ENCODE measurements at places on chromosomes 5 and 9.

- DNase-seq, result no peak
Observed at GRCh38 chr9:110579862-110580219, 300 bp upstream of the SVEP1 start.

DNA sequence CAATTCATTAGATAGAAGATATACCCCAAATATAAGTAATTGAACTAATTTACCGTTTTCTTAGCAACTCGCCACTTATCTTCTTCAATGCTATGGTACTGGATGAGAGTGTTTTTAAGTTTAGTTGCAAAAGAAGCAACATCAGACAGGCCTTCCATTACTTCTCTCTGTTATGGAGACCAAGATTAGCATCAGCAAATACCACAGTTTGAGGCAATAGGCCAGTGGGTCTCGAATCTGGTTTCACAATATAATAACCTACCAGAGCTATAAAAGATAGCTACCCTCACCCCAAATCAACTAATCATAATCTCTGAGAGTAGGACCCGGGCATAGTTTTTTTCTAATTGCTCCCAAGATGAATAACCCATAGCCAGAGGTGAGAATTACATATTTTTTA, 5.1 kb downstream of the STARD4 start:
- DNase-seq, result no peak

DNA sequence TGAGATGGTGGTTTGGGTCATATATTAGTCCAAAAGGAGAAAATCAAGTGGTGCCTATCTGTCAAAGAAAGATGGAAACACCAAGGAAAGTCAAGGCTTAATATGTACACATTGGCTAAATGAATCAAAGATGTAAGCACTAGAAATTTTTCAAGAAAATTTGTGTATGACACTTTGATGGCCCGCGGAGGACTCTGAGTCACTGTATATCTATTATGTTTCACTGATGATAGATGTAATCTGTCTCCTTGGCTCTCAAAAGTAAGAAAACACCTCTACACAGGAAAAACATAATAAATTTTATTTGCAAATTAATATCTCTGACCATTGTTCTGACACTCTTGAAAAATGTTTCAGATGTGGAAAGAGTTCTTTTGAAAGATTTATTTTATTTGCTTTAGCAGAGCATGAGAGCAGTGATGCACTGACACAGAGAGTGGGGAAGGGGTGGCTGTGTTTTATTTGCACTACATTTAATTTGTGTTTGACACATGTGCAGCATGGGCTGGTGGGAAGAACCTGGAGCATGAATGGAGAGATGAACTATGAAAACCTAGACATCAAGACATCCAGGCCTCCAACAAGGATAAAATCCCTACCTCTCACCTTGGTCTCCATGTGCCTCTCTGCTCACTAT, 180.8 kb upstream of the GAS1 start:
- DNase-seq, result no peak

DNA sequence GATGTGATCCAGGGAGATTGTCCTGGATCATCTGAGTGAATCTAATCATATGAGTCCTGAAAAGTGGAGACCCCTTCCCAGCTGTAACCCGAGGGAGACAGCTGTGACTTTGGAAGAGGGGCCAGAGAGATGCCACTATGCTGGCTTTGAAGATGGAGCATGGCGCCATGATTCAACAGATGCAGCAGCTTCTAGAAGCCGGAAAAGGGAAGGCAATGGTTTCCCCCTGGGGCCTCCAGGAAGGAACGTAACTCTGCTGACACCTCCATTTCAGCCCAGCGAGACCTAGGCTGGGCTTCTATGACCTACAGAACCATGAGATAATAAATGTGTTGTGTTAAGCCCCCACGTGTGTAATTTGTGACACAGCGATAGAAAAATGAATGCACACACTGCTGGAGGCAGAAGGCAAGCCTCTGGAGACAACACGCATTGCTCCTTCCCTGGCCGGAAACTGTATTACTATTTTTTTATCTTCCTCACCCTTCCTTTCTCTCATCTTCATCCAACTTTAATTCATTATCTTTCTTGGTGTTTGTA, 16.6 kb upstream of the SARDH start:
- DNase-seq, result no peak

DNA sequence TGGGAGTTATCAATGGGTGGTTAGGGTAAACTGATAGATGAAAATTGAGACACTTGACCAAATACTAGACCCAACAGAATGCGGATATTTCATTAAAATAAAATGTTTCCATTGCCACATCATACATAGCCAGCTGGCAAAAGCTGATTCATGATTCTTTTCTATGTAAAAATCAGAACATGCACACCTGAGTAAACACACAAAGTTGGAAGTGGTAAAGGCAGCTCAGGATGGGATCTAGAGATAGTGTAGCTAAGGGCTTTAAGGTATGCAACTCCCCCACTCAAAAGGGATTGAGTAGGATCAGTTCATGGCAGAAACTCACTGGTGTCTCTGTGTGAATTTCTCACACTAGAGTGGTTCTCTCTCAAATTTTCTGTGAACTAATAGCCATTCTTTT, 541.1 kb upstream of the GRAMD2B start:
- no peak for DNase-seq

- DNase-seq, result peak; percentile 6
Observed at GRCh38 chr5:74865804-74866595, at the start of gene FAM169A. FAM169A (minus strand) TSS chr5:74866387; CDS start chr5:74841676, 24,711 bp downstream.

- no peak for DNase-seq
Observed at GRCh38 chr5:128349044-128349858, 188.8 kb downstream of the FBN2 start.

GRCh38 chr9:112757282-112757883, 6.8 kb downstream of the SNX30 start:
- no peak for DNase-seq

GRCh38 chr5:92560698-92561401, 1020.2 kb downstream of the NR2F1-AS1 start:
- DNase-seq, result peak; percentile 77

DNA sequence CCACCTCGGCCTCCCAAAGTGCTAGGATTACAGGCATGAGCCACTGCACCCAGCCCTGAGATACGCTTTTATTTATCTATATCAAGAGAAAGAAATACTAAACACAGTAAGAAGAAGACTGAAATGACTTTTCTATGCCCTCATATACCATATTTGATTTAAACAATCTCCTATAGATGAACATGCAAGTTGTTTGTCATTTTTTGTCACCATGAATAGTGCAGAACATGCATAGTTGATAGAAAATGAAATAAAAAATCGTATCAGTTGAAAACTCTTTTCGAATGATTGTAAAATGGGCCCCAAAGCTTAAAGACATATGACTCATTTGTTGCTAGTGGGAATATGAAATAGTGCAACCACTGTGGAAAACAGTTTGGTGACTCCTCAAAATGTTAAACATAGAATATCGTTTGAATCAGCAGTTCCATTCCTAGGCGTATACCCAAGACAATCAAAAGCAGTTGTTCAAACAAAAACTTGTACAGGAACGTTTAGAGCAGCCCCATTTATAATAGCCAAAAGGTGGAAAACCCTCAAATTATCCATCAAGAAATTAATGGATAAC, 61.4 kb upstream of the ANKH start:
- DNase-seq, result no peak

DNA sequence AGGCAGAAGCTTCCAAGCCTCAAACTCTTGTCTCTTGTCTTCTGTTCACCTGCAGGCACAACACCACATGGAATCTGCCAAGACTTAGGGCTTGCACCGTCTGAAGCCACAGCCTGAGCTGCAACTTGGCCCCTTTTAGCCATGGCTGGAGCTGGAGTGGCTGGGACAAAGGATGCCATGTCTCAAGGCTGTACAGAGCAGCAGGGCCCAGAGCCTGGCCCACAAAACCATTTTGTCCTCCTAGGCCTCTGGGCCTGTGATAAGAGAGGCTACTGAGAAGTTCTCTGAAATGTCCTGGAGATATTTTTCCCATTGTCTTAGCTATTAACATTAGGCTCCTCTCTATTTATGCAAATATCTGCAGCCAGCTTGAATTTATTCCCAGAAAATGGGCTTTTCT, 330.8 kb downstream of the DTWD2 start:
- no peak for DNase-seq

GRCh38 chr9:135817951-135818717, 89.2 kb downstream of the CAMSAP1 start:
- no peak for DNase-seq

DNA sequence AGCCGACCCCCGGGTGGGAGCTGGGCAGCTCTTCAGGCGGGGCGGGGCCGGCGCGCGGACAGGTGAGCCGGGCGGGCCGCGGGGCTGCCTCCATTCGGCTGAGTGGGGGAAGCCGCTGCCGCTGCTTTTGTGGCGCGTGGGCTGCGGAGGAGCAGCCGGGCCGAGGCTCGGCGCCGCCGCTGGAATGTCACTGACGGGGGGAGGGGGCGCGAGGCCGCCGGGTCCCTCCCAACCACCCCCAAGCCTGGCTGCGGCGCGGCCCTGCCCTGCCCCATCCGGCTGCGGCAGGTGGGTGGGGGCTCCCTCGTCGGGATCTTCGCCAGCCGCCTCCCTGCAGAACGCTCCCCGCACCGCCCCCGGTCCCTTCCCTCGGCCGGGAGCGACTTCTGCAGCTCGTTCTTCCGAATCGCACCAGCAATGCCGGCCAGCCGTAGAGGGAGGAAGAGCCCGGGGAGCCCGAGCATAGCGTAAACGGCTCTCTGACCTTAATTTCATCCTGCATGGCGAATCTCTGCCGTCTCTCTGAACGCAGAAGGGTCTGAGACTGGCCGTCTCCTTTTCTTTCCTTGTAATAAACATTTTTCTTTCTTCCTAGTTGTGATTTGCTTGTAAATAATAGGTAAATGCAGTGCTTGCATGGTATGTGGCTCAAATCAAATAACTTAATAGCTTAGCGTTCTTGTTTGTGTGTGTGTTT, 505 bp downstream of the SPTAN1 start:
- DNase-seq, result no peak

GRCh38 chr5:132446621-132447020, 44.0 kb downstream of the IRF1 start:
- DNase-seq, result no peak

- no peak for DNase-seq
Observed at GRCh38 chr5:75510417-75510835, 1.0 kb downstream of the CERT1 start.

DNA sequence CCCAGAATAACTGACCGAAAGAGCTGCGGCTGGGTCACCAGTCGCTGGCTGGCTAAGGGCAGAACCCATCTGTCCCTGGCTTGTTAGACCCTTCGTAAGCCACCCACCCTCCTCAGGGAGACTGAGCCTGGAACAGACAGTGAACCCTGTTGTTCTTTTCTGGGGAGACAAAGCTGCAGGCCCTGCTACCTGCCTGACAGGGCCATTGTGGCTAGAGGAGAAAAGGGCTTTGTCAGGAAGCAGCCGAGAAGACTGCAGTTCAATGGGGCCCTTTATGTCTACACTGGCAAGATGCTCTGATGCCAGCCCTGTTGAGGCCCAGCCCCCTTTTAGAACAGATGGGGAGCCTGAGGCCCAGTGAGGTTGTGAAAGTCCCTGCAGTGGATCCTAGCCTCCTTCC, 3.7 kb upstream of the NIPAL4 start:
- no peak for DNase-seq

DNA sequence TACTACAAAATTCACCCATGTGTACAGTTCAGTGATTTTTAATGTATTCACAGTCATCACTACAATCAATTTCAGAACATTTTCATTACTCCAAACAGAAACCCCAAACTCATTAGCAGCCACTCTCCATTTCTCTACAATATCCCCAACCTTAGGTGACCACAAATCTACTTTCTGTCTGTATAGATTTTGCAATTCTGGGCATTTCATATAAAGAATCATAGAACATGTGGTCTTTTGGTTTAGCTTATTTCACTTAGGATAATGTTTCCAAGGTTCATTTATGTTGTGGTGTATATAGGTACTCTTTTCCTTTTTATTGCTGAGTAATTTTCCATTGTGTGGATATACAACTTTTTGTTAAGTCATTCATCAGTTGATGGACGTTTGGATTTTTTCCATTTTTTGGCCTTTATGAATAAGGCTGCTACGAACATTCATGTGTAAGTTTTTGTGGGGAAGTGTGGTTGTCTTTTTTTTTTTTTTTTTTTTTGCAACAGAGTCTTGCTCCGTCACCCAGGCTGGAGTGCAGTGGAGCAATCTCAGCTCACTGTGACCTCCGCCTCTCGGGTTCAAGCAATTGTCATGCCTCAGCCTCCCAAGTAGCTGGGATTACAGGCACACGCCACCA, 54.5 kb downstream of the DOCK8 start:
- DNase-seq, result no peak

- no peak for DNase-seq
Observed at GRCh38 chr9:89632736-89633135, 27.9 kb downstream of the GADD45G start.

- no peak for DNase-seq
Observed at GRCh38 chr9:134768709-134769351, 111.8 kb upstream of the FCN2 start.

GRCh38 chr5:131417240-131417869, 153.5 kb downstream of the CDC42SE2 start:
- DNase-seq, result peak; percentile 44

GRCh38 chr5:157819502-157820115, 39.3 kb downstream of the CLINT1 start:
- no peak for DNase-seq

DNA sequence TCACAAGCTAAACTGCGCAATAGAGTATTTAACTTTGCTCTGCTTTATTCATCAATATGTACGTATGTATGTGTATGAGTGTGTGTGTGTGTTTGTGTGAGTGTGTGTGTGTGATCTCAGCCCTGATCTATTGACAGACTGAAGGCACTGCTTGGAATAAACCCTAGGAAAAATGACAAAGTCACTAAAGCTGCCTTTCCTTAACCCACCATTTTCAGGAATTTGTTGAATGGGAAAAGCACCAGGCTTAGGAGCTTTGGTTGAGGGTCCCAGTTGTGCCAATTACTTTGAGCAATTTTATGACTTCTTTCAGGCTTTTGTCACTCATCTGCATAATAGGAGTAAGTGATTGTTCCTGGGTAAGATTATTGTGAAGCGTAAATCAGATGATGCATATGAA, 108.6 kb upstream of the TLR4 start:
- no peak for DNase-seq

DNA sequence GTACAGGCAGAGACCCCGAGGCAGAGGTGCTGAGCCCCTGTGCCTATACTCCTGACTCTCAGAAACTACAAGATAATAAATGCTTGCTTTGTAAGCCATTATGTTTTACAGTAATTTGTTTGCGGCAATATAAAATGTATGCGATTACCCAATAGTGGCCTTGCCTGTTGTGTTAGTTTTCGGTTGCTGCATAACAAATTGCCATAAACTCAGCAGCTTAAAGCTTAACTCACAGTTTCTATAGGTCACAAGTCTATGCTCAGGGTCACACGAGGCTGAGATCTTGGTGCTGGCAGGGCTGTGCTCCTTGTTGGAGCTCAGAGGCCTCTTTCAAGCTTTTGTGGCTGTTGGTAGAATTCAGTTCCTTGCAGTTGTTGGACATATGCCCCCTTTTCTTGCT, 114.8 kb downstream of the COL23A1 start:
- no peak for DNase-seq

GRCh38 chr5:8829323-8830029, 716.4 kb downstream of the SEMA5A start:
- no peak for DNase-seq

DNA sequence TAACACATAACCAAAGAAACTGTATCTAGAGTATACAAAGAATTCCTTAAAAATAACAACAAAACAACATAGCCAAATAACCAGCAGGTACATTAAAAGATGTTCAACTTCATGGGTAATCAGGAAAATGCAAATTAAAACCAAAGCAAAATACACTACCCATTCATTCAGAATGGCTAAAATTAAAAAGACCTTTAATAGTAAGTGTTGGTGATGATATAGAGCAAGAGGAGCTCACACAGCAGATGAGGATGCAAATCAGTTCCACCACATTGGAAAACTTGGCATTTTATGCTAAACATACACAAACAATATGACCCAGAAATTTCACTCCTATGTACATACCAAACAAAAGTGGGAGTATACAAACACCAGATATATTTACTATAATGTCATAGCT, 97.8 kb downstream of the DENND1A start:
- no peak for DNase-seq
